Ascending aorta (tissue), 2 donors: ENCODE measurements at places on chromosomes 5 and 9.

DNA sequence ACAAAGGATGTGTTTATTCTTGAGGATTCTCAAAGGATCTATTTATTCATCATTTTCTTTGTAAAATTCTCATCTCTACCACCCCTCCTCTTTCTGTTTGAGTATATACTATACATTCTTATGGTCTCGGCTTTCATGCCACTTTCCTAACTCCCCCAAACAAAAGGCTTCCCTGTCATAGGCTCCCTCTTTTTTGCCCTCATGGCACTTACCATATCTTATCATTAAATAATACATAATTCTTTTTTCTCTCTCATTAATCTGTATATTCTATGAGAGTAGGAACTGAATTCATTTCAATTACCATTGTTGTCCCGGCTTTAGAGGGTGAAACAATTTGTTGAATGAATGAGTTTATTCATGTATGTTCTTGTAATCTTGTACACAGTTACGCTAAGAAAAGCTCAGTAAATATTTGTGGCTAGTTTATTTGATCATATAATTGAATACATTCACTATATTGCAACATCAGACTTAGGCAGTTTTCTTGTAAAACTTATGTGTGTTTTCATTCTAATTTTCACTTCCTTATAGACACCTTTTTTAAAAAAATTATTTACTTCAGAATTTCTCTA, 254.6 kb downstream of the EDIL3 start:
- DNase-seq, result no peak

GRCh38 chr5:75072061-75072460, 19.7 kb upstream of the GCNT4 start:
- no peak for DNase-seq

- no peak for DNase-seq
These were observed 26.6 kb downstream of the SKP2 start for GRCh38 chr5:36178524-36178890.

DNA sequence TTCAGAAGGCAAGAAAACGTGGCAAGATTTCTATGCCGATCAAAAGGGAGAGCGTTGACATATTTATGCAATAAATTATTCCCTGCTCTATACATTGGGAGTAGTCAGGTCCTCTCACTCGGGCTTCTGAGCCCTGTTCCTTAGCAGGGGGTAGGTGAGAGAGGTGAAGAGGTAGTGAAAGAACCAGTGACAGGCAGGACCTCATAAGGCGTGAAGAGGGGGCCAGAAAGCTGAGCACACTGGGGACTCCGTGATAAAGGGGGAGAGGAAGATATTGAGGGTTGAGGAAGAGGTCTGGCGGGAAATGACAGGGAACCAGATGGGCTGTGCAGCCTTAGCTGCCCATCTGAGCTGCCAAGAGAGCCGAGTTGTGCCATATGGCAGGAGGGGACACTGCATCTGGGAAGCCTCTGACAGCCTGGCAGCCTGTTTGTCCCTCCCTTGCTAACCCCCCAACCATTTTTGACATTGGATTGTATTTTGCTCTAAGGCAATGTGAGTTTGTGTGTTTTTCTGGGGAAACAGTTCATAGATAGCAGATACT, 782 bp upstream of the CDC20B start:
- no peak for DNase-seq

GRCh38 chr5:107705402-107706014, 34.8 kb upstream of the EFNA5 start:
- no peak for DNase-seq

GRCh38 chr9:96777426-96777864, 442 bp downstream of the ZNF510 start:
- no peak for DNase-seq

DNA sequence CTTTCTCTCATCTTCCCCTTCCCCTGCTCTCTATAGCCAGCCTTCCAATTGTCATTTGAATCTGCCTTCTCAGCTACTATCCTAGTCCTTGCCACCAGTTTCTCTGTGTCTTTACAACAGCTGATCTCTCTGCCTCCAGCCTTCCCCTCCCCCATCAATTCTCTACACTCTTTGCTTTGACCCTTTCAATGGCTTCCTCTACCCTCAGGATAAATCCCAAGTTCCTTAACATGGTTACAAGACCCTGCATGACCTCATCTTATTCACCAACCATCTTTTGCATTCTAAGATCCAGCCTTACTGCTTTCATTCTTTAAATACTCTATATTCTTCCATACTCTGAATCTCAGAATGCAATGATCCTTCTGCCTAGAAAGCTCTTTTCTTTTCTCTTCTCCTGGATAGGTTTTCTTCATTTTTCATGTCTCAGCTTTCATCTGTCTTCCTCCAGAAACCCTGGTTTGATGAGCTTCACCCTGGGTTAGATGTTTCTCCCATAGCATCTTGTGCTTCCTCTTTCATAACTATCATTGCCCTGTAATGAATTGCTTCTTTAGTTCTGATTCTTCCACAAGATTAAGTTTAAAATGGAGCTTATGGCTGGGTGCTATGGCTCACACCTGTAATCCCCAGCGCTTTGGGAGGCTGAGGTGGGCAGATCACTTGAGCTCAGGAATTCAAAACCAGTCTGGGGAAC, 58.6 kb upstream of the ZSWIM6 start:
- no peak for DNase-seq

DNA sequence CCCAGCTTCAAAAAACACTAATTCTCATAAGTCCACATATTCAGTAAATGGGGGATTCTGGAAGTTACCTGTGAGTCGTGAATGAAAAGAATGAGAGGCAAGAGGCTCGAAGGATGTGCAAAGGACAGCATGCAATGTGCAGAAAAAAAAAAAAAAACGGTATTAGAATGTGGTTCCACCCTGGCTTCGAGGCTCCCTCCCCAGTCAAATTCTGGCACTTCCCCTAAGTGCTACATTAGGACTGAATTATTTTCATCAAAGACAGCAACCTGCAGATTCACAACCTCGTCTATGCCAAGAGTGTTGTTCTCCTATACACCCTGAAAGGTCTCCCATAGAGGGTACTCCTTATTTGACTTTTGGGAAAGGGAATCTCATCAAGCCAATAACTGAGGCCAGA, 16.5 kb downstream of the CAPSL start:
- DNase-seq, result no peak

DNA sequence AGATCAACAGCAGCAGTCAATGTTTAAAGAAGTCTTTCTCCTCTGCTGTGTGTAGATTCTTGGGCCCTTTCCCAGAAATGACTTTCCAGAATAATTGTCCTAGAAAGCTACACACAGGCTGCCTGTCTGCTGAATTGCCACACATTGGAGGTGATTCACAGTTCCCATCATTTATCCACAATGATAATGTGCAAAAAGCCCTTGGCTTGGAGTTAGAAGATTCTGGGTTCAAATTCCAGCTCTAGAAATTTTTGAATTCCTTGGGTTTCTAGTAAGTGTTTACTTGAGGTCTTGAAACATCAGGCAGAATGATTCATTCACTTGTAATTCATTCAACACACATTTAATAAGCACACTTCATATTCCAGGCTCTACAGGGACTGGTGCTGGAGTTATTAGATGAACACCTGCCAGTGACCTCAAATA, 28.6 kb upstream of the EPB41L4B start:
- DNase-seq, result no peak

DNA sequence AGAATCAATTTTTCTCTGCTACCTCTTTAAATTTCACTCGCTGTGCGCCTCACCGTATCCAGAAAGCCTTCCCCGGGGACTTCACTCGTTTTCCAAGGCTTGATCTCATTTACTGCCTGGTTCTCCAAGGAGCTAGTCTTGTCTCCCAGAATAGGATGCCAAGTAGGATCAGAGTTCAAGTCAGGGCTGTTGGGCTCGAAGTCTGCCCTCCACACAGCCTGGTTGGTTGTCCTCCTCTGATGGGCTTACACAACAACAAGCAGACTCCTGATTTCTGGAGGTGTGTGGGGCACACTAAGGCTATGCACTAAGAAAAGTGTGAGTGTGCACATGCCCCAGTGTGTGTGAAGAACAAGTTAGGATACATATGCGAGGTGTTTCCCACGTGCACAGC, 14.0 kb upstream of the TNIP1 start:
- DNase-seq, result peak; percentile 69

DNA sequence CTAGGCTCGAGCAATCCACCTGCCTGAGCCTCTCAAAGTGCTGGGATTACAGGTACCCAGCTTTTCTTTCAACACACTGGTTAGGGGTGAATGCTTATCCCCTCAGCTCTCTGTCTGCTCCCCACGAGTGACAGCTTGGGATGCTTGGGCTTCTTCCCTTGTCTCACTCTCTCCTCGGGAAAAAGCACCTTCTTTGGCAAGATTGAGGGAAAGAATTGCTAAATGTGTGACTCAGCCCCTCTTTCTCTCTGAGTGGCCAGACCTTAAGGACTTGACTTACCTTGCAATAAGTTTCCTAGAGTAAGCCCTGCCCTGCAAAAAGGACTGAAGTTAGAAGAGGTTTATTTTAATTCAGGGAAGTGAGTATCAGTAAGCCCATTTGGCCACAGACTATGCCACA, 68.1 kb upstream of the ERBIN start:
- no peak for DNase-seq

GRCh38 chr5:170571281-170571731, 67.5 kb downstream of the KCNIP1 start:
- no peak for DNase-seq

DNA sequence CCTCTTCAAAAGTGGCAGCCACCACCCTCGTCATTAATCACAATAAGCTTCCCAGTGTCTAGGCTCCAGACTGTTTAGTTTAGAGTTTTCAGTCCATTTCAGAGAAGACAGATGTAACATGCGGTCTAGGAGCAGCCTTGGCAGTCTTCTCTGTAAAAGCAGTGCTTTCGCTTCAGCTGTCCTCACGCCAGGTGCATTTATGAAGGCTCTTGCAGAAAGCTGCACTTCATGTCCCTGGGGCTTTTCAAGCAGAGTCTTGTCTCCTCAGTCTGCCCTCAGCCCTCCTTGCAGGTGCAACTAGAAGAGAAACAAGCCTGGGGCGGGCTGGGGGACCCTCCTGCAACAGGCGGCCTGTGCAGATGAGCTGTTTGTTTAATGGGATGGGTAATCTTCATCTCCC, 281.9 kb downstream of the DRD1 start:
- no peak for DNase-seq

GRCh38 chr5:144328494-144328893, 157.8 kb downstream of the KCTD16 start:
- DNase-seq, result no peak

- no peak for DNase-seq
These were observed 217.5 kb upstream of the S1PR3 start for GRCh38 chr9:88773627-88774244.

DNA sequence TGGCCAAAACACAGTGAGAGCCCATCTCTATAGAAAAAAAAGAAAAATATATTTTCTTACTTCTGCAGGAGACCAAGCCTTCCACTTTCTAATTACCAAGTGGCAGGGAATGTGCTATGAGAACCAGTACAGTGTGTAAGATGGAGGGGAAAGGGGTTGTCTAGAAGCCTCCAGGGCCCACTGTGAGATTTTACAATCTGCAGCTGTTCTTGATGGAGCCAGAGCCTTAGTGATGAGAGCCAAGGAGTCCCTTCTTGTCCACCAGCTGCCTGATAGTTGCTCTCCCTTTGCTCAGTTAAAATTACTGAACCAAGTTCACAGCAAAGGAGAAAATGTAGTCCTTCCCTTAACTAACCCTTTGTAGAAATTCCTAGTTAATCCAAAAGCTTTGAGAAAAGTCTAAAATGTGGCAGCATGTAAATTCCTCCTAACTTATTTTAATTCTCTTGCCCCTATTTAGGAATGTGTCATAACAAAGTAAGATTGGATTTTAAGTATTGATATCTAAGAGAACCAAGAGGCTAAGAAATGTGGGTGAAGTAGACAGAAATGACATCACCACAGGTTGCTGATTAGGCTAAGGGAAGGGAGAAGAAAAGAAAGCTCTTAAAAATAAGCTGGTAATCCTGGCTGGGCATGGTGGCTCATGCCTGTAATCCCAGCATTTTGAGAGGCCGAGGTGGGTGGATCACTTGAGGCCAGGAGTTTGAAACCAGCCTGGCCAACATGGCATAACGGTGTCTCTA, 19.3 kb downstream of the SRP19 start:
- DNase-seq, result no peak

GRCh38 chr5:83972236-83972635, 251.6 kb upstream of the HAPLN1 start:
- DNase-seq, result no peak

- DNase-seq, result no peak
These were observed 1952.6 kb upstream of the WWC1 start for GRCh38 chr5:166338801-166339200.

- no peak for DNase-seq
These were observed 1.3 kb upstream of the FST start for GRCh38 chr5:53479045-53479589.

- peak; percentile 30 for DNase-seq
These were observed 12.3 kb downstream of the SEPTIN8 start for GRCh38 chr5:132764671-132765238.

DNA sequence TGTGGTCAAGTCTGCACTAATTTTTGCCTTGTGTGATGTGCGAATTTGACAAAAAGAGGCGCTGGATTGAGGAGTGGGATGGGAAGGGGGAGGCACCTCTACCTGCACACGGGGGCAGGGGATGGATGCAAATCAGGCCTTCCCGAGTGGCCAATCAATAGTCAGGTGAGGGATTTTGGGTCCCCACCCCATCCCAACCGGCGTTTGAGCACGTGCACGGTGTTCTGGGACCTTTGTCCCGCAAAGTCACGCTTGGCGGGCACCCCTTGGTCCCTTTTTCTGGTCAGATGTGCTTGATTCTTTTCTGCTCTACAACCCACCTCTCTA, 685 bp upstream of the ADAMTS19 start:
- DNase-seq, result no peak

DNA sequence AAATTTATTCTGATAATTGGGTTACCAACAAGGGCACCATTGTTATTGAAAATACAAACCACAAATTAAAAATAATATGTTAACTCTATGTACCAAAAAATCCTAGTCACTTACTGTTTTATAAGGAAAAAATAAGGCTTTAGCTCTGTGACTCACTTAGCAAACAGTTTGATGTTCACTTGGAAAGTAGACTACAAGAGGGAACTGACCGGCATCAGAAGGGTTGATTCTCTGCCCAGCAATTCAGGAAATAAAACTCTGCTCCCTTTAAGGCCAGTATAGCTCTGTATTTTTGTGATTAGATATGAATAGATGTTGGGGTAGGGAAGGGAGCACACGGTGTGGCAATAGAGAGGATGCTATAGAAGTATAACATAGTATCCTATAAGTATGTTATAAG, 671.3 kb downstream of the LRRC70 start:
- no peak for DNase-seq

- no peak for DNase-seq
These were observed 416.2 kb downstream of the IRX2 start for GRCh38 chr5:2335125-2335732.

- DNase-seq, result no peak
These were observed 433.1 kb upstream of the DMAC1 start for GRCh38 chr9:8232726-8233125.
